ENCODE measurements at places on chromosomes 11 and 22.
A peak's percentile ranks its signal among the peaks of the same experiment; 100 is the strongest.

GRCh38 chr22:46763051-46763705 is 728 bp downstream of the TBC1D22A start:
- no peak for DNase-seq

GRCh38 chr22:47187176-47187957 is 424.9 kb downstream of the TBC1D22A start:
- DNase-seq = no peak

GRCh38 chr11:16226245-16226644 is 130.1 kb downstream of the SOX6 start:
- no peak for DNase-seq

DNA sequence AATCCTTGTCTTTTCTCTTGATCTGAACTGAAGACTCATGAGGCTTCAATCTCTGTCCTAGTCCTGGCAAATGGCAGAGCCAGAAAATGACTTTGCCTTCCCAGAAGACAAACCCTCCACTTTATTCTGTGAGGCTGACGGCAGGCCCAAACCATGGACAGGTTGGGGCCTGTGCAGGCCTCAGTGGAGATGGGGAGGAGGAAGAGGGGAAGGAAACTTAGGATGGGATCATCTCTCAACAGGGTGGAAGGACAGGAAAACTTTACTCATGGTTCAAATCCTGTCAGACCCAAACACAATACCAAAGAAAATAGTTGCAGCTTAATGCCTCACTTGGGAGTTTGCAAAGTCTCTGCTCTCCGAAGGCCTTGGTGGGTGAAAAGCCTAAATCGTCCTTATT is 9.8 kb downstream of the RPL27A start:
- no peak for DNase-seq

DNA sequence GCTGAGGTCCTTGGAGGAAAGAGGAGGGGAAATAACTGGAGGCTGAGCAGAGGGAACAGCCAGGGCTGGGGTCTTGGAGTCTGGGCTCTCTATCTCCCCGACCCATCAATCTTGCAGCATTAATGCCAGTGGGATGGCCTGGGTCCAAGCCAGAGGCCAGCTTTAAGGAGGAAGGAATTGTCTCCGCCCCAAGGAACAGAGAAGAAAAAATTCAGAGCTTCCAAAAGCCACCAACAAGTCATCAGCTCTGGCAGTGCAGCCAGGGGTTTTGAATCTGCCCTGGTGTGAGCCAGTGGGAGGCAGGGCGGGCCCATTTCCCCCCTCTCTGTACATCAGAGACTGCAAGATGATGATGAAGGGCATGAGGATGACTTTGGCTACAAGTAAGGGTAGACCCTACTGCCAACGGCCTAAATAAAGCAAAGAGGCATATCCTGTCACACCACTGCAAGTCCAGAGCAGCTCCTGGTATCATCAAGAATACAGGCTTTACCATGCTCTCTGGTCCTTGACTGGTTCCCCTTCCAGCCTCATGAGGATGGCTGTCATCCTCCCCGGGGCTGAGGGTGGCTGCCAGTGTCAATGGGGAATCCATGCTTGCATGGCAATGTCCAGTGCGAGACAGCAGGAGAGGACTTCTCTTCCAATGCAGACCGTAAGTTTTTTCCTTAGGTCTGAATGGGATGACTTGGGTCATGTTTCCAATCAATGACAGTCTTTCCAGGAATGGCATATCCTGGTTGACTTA is 34.4 kb downstream of the LRRC32 start:
- DNase-seq = no peak

DNA sequence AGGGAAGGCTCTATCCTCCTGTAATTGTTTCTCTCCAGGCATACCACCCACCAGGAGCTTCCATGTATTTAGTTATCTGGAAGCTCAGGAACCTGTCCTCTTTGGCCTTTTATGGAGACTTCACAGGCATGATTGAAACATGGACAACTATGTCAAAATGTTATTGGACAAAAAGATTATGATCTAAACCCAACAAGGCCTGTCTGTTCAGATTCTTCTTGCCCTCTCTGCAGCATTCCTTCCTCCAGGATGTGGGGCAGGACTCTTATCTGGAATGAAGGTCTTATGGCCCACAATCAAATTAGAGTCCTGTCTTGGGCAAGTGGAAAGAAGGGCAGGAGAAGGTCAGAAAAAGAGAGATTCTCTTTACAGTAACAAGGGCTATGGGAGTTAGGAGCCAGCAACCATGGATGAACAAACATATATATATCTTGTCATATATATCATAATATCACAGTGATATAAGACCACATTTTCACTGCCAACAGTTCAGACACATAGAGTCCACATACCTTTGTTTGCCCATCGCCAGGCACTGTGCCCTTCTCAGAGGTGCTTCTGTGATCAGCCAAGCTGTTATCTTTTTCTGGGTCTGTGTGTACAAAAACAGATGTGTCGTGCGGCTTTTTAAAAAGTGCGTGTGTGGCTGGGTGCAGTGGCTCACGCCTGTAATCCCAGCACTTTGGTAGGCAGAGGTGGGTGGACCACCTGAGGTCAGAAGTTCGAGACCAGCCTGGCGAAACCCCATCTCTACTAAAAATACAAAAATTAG is 42.5 kb upstream of the SUSD2 start:
- no peak for DNase-seq

- no peak for DNase-seq
Measured at GRCh38 chr22:46219636-46220035, 30.5 kb downstream of the CDPF1 start.

DNA sequence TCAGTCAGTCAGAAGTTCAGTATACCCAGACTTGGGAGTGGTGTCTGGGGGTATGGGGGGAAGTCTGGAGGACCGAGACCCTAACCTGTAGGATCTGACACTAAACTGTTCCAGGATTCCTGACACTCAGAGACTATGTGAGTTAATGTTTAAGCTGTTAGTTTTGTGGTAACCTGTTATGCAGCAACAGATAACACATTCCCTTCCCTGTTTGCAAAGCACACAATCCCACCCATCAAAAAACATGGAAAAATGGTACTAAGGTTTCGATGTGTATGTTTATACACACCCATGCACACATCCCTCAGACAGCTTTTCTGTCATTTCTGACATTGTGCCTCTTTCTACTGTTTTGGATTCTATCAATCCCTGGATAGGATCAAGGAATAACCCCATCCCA is 27.6 kb downstream of the ZNF280B start:
- DNase-seq = no peak

GRCh38 chr11:72114570-72114969 is 2.1 kb upstream of the ANAPC15 start:
- DNase-seq = no peak

GRCh38 chr11:61875698-61876097 is 15.6 kb downstream of the FADS3 start:
- DNase-seq = no peak

GRCh38 chr11:8624698-8625097 is 30.7 kb upstream of the STK33 start:
- DNase-seq = peak; percentile 14

GRCh38 chr22:47199261-47199978 is 437.0 kb downstream of the TBC1D22A start:
- DNase-seq = no peak

DNA sequence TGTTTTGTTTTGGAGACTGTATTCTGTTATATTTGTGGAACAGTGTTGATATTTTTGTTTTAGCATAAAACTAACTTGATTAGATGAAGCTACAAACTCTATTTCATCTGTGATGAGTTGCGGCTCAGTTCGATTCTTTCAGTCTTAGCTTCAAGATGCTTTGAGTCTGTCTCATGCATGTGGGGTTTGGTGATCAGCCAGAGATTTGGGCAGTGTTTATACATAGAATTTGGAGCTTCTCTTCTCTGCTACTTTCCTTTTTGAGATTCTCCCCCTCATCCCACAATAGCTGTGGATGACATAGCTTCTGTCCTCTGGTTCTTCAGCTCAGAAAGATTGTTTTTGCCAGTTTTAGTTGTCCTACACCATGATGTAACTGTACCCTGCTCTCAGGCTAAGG is 90.4 kb downstream of the ARHGAP20 start:
- no peak for DNase-seq

GRCh38 chr11:113828191-113828590 is 47.2 kb downstream of the USP28 start:
- peak; percentile 95 for DNase-seq

GRCh38 chr11:13333456-13333957 is 55.9 kb downstream of the BMAL1 start:
- no peak for DNase-seq

GRCh38 chr22:20857247-20857643 is 1.4 kb downstream of the PI4KA start:
- DNase-seq = no peak

DNA sequence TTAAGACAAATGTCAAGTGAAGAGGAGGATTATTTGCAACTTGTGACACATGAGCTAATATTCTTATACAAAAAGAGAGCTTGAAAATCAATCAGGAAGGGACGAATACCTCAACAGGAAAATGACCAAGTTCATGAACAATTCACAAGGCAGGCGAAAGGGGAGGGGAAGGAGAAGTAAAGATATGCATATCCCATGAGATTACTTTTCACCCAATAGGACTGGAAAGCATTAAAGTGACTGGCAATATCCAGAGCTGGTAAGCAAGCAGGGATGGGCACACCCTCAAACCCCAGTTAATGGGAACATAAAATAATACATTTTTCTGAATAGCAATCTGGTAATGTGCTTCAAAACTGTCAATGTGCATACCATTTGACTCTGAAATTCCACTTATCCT is 129.5 kb downstream of the SLC1A2 start:
- DNase-seq = no peak

- no peak for DNase-seq
Measured at GRCh38 chr22:17149076-17149815, 9.8 kb downstream of the HDHD5 start.

DNA sequence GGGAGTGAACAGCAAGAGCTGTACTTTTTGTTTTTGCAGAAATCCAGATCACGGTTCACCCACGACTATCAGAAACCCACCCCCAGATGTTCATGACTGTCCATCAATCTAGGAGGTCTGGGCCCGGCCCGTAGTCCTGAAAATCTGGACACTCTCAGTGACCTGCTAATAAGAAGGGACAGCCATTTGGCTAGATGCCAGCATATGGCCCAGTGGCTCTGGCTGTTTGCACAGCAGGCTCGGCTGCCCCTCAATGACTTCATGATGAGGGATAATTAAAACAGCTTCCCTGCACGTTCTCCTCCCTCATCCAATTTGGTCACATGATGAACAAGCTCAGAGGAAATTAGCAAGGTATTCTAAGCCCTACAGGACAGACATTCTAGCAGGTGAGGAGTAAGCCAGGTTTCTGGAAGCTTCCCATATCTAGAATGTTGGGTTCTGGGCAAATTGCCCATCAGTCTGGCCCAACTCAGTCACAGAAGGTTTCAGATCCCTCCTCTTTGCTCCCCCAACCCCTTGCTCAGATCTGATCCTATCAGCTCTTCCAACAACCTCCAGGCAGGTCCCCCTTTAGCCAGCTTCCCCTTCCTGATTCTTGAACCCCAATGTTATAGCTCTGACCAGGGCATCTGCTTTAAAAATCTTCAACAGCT is 397.3 kb downstream of the SHANK2 start:
- DNase-seq = peak; percentile 47

- peak; percentile 57 for DNase-seq
Measured at GRCh38 chr22:36773935-36774334, 2.0 kb downstream of the IFT27 start.

- DNase-seq = no peak
Measured at GRCh38 chr11:56905936-56906335, 82.8 kb upstream of the OR5AK2 start.

- DNase-seq = no peak
Measured at GRCh38 chr11:48044577-48044976, 64.2 kb downstream of the PTPRJ start.

Measured in cerebellar cortex (tissue), 1 donor.